ENCODE measurements at places on chromosomes 6 and 20. TPM values are rescaled to one million over a fixed set of nuclear protein-coding genes. Genes with fewer than 3 reads are reported as not detected.

The RBL1 gene
- 13.3 TPM for total RNA-seq

The MUC21 gene
- not detected for total RNA-seq

The C6orf52 gene
- 1.5 TPM for total RNA-seq

DNA sequence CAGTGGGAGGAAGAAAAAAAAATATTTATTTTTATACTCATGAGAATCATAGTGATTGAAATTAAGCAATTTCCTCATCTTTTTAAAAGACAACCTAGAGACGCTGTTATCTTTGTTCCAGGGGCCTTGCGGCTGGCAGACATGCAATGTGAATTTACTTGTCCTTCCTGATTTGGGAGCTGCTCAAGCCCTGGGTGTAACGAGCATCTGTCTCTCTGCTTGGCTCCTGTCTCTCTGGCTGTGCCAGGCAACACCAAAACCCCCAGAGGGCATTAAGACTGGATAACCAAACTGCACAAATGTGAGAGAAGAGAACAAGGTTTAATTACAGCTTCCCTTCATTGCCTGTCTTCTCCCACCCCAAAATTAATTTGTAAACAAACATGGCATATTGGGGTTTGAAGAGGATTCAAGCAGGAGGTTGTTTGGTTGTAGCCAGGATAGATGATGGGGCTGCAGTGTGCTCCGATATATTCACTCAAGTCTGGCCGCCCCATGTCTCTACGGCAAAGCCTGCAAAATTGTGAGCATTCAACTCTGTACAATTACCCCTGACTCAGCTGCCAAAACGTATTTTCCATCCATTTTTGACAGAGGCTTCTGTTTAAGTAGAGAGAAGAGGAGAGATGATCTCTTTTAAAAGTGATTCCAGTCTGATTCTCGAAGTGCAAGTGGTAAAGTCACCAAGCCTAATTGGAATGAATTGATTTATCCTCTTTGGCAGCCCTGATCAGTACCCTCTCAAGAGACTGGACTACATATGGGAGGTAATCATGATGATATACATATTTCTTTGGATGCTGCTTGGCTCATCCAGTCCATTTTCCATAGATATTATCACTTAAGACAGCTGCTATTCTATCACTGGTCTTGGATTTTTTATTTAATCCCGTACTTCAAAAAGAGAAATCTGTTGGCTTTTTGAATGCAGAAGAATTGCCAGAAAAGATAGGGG lies 170.2 kb downstream of the SLC24A3 start:
- no peak overlapping the region for H3K4me3 ChIP-seq
- no peak for DNase-seq
- H3K27ac ChIP-seq: no peak overlapping the region
- H3K27me3 ChIP-seq: no peaks in the 10 kb centered on the region

DNA sequence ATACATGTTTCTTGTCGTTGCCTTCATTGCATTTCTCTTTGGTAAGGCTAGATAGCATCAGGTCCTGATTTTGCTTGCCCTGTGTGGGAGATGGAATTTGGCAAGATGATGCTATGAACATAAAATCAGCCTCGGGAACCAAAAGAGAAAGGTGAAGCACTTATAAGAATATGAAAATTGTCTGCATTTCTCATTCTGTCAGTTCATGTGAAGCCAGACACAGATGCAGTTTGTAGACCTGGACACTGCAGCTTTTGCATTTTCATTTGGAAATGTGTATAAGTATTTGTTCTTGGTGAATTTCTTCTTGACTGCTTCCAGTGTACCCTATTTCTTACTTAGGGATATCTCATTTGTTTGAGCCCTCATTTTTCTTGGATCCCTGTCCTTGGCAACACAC lies 1.3 kb downstream of the YWHAB start:
- no peak for DNase-seq
- H3K36me3 ChIP-seq: no peaks in the 10 kb centered on the region
- H3K27me3 ChIP-seq: no peaks in the 10 kb centered on the region
- H3K4me1 ChIP-seq: peaks cover 6% of the 10 kb centered on the region
- peak overlapping the region; percentile 86 for H3K4me3 ChIP-seq

The SULF2 gene
- 27.1 TPM for total RNA-seq

DNA sequence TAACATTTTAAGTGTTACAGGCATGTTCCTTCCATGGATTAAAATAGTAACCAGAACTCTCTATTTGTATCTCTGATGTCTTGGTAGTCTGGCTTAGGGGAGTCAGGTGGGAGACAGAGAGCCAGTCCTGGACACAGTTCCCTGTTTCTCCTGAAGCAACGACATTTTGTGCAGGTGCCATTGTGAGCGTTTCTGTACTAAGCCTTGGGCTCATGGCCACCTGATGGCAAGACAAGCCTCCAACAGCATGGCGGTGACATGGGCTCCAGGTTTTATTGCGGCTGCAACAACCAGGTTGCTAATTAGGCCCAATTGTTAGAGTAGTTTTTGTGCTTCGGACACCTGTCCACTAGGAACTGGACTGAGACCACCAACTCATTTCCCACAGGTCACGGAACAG lies 105.3 kb downstream of the PRDM13 start:
- H3K4me1 ChIP-seq: no peaks in the 10 kb centered on the region
- H3K27ac ChIP-seq: no peak overlapping the region
- H3K4me3 ChIP-seq: no peak overlapping the region
- H3K27me3 ChIP-seq: no peaks in the 10 kb centered on the region
- DNase-seq: no peak

The FAM184A gene
- 12.1 TPM for total RNA-seq

GRCh38 chr6:166470863-166471410 lies 88.2 kb upstream of the MPC1 start:
- no peaks in the 10 kb centered on the region for H3K4me1 ChIP-seq
- H3K27ac ChIP-seq: no peak overlapping the region
- no peak for DNase-seq
- no peaks in the 10 kb centered on the region for H3K27me3 ChIP-seq
- no peaks in the 10 kb centered on the region for H3K36me3 ChIP-seq

All from H1 (cell line).